ENCODE measurements at places on chromosomes 1 and 21.

GRCh38 chr1:243313635-243314536, 58.0 kb downstream of the SDCCAG8 start:
- no peak overlapping the region for H3K4me3 ChIP-seq
- H3K36me3 ChIP-seq, result peaks cover 11% of the 10 kb centered on the region
- no peaks in the 10 kb centered on the region for H3K27me3 ChIP-seq

GRCh38 chr1:6911974-6912373, 126.7 kb downstream of the CAMTA1 start:
- H3K4me3 ChIP-seq, result no peak overlapping the region
- H3K4me1 ChIP-seq, result no peaks in the 10 kb centered on the region
- H3K27ac ChIP-seq, result no peak overlapping the region

DNA sequence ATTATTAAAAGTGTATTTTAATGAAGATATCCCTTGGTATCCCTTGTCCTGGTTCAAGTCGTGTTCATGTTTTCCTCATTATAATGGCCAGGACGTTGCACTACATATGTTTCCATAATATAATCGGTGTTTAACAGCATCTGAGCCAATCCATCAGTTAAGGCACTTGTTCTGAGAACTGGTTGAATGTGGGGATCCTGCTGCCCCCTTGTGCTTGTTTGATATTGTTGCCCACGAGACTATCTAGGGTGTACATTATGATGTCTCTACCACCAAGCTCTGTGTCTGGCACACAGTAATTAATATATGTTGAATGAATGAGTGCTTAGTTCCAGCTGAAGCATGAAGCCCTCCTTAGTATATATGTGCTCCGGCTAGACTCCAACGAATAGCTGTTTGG, 193.0 kb downstream of the CACNA1E start:
- peaks cover 3% of the 10 kb centered on the region for H3K36me3 ChIP-seq
- H3K27ac ChIP-seq, result no peak overlapping the region
- H3K4me1 ChIP-seq, result no peaks in the 10 kb centered on the region
- peaks cover 60% of the 10 kb centered on the region for H3K27me3 ChIP-seq
- DNase-seq, result no peak

- no peaks in the 10 kb centered on the region for H3K4me1 ChIP-seq
- no peak overlapping the region for H3K4me3 ChIP-seq
- no peaks in the 10 kb centered on the region for H3K36me3 ChIP-seq
- no peaks in the 10 kb centered on the region for H3K27me3 ChIP-seq
- DNase-seq, result no peak
Observed at GRCh38 chr1:245923215-245923614, 583.9 kb downstream of the SMYD3 start.

GRCh38 chr1:160837558-160838205, 25.0 kb downstream of the CD244 start:
- peaks cover 47% of the 10 kb centered on the region for H3K36me3 ChIP-seq
- H3K4me1 ChIP-seq, result peaks cover 85% of the 10 kb centered on the region
- no peaks in the 10 kb centered on the region for H3K27me3 ChIP-seq
- peak; percentile 84 for DNase-seq

DNA sequence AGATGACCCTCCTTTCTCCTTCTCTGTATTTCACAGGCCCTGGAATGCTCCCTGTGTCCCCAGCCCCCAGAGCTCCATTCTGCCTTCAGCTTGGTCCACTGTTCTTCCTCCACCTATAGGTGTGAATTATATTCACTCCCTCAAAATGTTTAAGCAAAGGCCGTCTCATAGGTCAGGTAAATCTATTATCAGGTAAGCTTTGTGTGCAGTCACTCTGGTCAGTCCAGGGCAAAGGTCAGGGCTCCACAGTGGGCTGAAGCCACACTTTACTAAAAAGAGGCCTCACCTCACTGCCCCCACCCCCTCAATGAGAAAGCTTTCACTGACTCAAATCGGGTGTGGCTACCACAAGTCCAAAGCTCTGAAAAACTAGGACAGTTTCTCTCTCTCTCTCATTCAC, 65.9 kb downstream of the DNTTIP2 start:
- H3K4me3 ChIP-seq, result no peak overlapping the region
- peaks cover 13% of the 10 kb centered on the region for H3K4me1 ChIP-seq
- peaks cover 2% of the 10 kb centered on the region for H3K36me3 ChIP-seq
- H3K27ac ChIP-seq, result no peak overlapping the region

DNA sequence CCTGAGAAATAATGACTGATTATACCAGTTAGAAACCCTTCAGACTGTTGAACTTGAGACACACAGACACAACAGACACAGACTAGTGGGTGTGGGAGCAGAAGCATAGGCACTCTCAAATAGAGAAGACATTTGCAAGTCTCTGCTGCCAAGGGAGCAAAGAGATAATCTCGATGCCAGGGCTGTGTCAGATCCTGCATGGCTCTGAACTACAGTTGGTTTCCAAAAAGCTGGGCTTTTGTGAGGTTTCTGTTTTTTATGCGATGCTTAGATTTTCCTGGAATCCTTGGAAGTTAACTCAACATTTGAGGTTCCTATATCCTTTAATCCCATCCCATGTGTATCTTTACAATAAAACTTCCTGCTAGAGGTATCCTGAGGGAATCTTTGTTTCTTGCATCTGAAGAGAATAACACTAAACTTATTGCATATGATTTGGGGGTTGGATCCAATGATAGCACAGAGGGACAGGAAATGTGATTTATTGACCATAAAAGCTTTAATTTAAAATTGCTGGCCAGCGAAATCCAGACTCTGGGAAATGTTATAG, 236.4 kb downstream of the SPATA17 start:
- H3K4me3 ChIP-seq, result no peak overlapping the region
- no peaks in the 10 kb centered on the region for H3K27me3 ChIP-seq
- no peaks in the 10 kb centered on the region for H3K36me3 ChIP-seq
- DNase-seq, result no peak

DNA sequence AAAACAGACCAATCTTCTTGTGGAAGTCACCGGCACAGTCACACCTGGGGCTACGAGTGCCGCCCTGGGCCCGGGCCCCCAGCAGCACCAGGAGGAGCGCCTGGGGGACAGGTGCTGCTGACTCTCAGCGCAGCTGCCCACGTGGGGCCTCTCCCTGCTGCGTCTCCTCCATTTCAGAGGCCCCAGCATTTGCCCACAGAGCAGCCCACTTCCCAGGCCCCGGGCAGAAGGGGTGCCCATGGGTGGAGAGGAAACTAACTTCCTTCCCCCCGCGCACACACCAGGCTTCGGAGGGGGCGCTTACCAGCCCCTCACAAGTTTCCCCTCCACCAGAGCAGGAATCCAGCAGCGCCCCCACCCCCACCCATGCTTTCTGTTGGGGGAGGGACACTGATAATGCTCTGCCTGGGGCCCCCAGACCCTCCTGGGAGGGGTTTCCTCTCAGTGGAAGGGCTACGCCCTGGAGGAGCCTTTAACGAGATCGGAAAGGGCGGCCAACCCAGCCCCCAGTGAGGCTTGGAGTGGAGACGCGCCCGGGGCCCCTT, 440 bp downstream of the TNFRSF25 start:
- H3K4me3 ChIP-seq, result peak overlapping the region; percentile 86
- DNase-seq, result peak; percentile 39
- peaks cover 50% of the 10 kb centered on the region for H3K36me3 ChIP-seq
- H3K4me1 ChIP-seq, result peaks cover 14% of the 10 kb centered on the region

DNA sequence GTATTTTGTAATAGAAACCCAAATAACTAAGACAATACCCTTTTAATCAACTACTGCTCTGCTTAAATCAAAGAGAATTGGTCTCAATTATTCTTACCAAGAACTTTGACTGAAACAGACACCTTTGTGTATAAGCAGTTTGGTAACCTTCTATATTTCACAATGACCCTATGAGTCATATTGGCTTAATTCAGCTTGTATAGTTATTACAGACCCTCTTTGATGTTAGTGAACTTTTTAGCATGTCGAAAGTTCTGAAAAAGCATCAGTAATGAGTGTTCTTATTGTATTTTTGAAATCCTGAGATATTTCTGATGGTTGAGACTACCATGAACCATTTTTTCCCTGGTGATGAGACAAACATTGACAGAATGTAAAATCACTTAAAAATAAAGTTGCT, 43.3 kb upstream of the RABGAP1L start:
- H3K27ac ChIP-seq, result no peak overlapping the region
- H3K36me3 ChIP-seq, result no peaks in the 10 kb centered on the region
- no peaks in the 10 kb centered on the region for H3K27me3 ChIP-seq
- no peak overlapping the region for H3K4me3 ChIP-seq

DNA sequence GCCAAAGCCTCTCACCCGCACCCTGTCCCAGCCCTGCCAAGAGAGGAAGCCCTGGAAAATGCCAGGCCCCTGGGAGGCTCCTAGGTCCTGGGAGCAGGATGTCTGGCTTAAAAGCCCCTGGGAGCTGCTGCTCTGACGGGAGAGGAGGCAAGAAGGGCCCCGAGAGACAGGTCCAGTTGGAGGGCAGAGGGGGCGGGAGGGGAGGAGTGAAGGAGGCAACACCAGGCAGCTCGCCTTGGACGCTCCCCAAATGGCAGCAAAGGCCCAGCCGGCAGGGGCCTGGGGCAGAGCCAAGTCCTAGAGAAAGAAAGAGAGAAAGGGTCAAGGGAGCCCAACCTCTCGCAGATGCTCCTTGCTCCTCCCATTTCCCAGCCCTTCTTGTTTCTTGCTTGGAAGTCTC, 6.8 kb downstream of the ETV3L start:
- peaks cover 5% of the 10 kb centered on the region for H3K27me3 ChIP-seq
- no peak for DNase-seq
- no peak overlapping the region for H3K27ac ChIP-seq
- no peak overlapping the region for H3K4me3 ChIP-seq
- H3K36me3 ChIP-seq, result peaks cover 2% of the 10 kb centered on the region

- no peaks in the 10 kb centered on the region for H3K27me3 ChIP-seq
Observed at GRCh38 chr1:81308191-81308590, 492.5 kb upstream of the ADGRL2 start.

GRCh38 chr1:160375788-160376524, 9.1 kb downstream of the NHLH1 start:
- peak overlapping the region; percentile 54 for H3K4me3 ChIP-seq
- no peak for DNase-seq
- H3K4me1 ChIP-seq, result peaks cover 13% of the 10 kb centered on the region

- DNase-seq, result no peak
- no peak overlapping the region for H3K27ac ChIP-seq
Observed at GRCh38 chr1:64039390-64039926, 164.0 kb upstream of the UBE2U start.

Measured in effector memory CD8-positive, alpha-beta T cell (primary cell).